Mucosa of descending colon (tissue), 3 donors: ENCODE measurements at places on chromosomes 6 and 20. TPM values are rescaled to one million over a fixed set of nuclear protein-coding genes. Genes with fewer than 3 reads are reported as not detected.

- DNase-seq = no peak
Observed at GRCh38 chr6:136809091-136809860, 13.1 kb upstream of the PEX7 start.

DNA sequence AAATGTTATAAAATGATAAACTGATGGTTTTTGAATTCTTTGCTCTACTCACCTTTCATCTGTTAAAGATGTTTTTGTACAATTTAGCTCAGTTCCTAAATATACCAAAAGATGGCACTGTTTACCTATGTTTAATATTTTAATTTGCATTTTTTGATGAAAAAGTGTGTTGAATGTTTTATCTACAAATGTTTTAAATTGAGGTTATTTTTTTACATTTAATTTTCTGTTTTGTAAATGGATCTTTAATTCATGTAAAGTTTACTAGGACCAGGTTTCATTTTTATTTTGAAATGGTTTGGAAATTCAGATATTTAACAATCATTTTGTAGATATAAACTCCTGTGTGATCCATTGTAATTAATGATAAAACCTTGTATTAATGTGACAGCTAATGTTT lies 30.0 kb downstream of the CDKAL1 start:
- DNase-seq = no peak

GRCh38 chr6:29517245-29517644 lies 29.5 kb upstream of the MAS1L start:
- no peak for DNase-seq

DNA sequence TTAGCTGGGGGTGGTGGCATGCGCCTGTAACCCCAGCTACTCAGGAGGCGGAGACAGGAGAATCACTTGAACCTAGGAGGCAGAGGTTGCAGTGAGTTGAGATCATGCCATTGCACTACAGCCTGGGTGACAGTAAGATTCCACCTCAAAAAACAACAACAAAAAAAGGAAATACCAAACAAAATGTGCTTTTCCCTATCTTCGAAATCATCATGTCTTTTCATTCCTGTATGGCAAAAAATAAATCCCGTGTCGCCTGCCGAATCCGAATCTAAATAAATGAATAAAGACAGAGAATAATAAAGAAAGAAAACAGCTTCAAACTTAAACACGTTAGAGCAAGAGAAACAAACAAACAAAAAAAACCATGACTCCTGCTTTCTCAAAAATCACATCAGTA lies 11.8 kb downstream of the B4GALT5 start:
- DNase-seq = no peak

DNA sequence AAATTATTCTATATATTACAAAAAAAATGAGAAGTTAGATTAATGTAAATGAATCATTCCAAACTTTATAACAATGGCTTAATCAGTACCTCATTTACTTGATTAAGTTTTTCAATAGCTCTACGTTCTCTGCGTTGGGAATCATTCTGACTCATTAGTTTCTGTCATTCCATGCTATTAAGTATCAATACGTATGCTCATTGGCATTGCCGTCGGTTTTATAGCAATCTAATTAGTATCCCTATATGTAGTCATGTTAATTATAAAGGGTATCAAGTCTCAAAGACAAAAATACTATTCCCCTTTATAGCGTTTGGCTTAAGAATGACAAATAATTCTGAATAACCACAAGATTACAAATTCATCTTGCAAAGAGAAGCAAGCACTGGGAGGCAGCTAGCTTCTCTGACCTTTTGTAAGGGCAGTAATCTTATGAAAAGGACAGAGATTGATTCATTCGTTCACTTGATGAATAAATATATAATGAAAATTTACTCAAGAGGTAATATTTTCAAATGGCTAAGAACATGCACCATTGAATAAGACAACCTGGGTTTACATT lies 41.8 kb downstream of the OLIG3 start:
- DNase-seq = no peak

DNA sequence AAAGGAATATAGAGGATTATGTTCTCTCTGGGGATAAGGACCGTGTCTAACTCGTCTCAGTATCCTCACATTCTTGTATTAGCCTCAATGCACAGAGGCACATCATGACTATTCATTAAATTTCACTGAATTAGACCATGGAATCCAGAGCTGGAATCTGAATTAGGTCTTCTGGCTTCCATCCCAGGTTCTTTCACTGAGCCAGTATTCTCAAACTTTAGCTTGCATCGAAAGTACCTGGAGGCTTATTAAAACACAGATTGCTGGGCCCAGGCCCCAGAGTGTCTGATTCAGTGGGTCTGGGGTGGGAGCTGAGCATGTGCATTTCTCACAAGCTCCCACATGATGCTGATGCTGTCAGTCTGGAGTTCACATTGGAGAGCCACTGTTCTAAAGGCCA lies 142.0 kb downstream of the UST start:
- no peak for DNase-seq

DNA sequence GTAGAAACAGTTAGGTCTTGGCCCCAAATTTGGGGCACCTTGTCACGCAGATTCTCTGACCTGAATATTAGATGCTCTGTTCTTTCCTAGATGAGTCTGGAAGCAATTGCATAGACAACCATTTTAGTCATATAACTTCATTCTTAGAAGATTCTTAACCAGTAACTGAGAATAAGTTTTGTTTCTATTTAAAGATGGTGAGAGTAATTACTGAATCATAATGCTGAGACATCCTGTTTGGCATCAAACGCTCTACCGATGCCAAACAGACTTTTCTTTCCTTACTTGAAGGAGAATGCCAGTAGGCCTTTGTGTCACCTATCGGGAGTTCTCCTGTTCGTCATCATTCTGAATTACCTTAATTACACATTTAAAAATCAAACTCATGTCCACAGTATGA lies 131.6 kb upstream of the ID4 start:
- no peak for DNase-seq

GRCh38 chr6:126947070-126947469 lies 171.4 kb upstream of the RSPO3 start:
- DNase-seq = no peak

DNA sequence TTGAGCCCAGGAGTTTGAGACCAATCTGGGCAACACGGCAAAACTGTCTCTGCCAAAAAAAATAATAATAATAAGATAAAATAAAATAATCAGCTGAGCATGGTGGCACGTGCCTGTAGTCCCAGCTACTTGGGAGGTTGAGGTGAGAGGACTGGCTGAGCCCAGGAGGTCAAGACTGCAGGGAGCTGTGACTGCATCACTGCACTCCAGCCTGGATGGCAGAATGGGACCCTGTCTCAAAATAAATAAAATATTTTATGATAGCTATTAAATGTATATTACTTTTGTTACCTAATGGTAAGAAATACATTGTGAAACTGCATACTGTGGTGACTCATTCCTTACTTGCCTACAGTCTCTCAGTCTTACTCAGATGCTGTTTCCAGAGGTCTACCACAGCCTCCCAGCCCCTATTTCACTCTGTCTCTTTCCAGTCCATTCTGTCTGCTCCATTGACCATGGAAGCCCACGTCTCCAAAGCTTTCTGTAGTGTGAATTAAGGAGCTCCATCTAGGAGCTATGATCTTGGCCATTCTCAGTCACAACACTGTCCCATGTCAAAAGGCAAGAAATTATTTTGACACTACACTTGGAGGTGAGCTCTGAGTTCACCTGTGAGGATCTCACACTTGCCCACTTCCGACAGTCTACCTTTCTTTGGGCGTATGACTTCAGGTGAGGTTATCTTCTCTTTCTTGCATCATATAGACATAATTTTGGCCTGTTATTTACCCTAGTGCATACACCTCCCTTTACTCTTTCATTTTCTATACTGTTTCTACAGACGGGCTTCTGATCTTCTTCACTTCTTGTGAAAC lies 22.4 kb upstream of the SNX9 start:
- DNase-seq = no peak

GRCh38 chr6:51098791-51099190 lies 280.1 kb downstream of the TFAP2B start:
- DNase-seq = no peak

GRCh38 chr6:21171801-21172200 lies 421.8 kb upstream of the SOX4 start:
- DNase-seq = no peak

The MUC21 gene
- 0.12 TPM for total RNA-seq

The LST1 gene
- 11.3 TPM for total RNA-seq

The NXT1 gene
- total RNA-seq = 12.9 TPM

The MYB gene
- total RNA-seq = 56.3 TPM

The PLN gene
- total RNA-seq = 145 TPM

The ASIP gene
- not detected for total RNA-seq

The SMPD2 gene
- total RNA-seq = 24.8 TPM

The ARMH2 gene
- total RNA-seq = not detected
